ENCODE measurements at places on chromosomes 12 and 14.

DNA sequence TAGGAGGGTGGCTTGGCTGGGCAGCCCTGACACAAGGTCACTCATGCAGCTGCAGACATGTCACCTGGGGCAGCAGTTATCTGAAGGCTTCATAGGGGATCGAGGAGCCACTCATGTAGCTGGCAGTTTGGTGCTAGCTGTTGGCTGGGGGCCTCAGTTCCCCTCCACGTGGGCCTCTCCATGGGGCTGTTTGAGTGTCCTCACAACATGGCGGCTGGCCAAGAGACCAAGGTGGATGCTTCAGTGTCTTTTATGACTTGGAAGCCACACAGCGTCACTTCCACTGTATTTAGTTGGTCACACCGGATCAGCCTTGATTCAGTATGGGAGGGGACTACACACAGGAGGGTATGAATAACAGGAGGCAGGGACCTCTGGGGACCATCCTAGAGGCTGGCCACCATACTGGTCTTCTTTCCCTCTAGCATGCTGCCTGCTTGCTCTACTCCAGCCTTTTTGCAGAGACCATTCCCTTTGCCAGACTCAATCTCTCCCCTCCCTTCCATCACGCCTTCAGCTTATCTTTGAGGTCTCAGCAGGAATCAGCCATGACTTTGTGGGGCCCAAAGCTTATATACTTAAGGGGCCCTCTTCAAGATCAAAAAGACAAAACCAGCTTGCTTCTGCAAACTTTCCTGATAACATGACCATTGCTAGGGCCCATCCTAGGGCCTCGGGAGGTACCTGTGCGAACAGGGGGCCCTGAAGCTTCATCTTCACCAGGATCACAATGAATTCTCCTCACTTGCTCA, 53.4 kb downstream of the RPH3A start:
- DNase-seq: no peak

DNA sequence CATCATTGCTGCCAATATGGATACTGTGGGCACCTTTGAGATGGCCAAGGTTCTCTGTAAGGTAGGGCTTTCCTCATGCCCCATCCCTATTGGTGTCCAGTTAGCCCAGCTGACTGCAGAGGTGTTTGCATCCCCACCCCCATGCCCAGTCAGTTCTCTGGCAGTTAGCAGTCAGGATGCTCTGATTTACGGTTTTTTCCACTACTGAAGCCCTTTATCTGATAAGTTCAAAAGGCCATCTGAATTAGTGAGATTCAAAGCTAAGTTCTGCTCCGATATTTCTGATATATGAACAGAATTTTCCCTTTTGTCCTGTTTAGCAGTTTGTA, 773 bp downstream of the GMPR2 start:
- DNase-seq: no peak

- DNase-seq: no peak
Measured at GRCh38 chr12:29226616-29227015, 77.5 kb downstream of the FAR2 start.

- DNase-seq: no peak
Measured at GRCh38 chr14:35333264-35333730, 41.1 kb downstream of the PSMA6 start.

GRCh38 chr12:3493043-3493858, 2.2 kb downstream of the PRMT8 start:
- no peak for DNase-seq

GRCh38 chr12:97047361-97047760, 140.3 kb downstream of the NEDD1 start:
- no peak for DNase-seq

DNA sequence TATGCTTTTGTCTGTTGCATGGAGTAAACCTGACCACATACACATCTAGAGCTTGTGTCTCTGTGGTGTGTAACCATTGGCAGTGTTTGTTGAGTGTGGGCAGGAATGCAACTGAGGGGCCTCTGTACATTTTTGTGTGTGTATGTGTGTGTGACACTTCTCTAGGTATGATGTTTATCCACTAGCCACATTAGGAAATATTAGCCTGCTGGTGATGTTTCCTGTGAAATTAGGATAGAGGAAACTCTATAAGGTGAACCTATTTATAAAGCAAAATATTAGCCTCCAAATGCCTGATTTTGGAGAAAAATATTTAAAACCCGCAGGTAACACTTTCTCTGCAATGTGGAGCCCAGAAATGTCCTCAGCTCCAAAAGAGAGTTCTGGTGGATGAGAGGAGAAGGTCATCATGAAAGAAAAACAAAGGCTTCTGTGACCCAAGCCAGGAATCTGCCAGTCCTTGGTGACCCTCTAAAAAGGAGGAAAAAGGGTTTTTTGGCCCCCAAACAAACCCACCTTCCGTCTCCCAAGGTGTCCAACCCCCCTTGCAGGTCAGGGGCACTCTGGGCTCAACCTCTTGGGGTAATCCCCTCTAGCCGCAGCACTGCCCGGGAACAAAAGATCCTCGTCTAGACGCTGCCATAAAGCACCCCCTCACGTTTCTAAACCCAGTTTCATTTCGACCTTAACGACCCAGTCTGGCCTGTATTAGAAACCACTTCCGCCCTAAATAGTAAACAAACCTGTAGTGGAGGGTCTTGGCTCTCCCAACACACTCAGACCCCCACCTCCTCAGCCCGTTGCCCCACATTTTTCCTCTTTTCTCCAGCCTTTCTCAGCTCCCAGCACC, 3.1 kb upstream of the HOTAIR start:
- no peak for DNase-seq

- peak; percentile 40 for DNase-seq
Measured at GRCh38 chr12:1533602-1534304, 60.6 kb downstream of the FBXL14 start.

DNA sequence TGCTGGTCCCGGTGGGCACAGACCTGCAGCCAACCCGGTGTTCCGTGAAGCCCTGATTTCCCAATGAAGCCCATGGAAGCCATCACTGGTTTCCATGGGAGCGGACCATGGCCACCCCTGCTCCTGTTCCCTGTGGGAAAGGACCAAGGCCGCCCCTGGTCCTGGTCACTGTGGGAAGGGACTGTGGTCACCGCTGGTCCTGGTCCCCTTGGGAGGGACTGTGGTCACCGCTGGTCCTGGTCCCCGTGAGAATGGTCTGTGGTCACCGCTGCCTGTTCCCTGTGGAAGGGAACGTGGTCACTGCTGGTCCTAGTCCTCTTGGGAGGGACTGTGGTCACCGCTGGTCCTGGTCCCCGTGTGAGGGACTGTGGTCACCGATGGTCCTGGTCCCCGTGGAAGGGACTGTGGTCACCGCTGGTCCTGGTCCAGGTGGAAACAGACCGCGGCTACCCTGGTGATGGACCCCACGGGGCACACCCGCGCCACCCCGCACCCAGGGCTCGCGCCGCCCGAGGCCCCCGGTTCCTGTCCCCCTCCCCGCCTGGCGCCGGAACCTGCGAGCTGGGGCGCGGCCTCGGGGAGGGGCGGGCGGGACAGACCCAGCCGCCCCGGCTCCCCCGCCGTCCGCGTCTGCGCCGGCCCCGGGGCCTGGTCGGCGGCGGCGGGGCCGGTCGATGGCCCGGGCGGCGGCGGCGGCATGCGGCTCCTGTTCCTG, at the start of gene GLT1D1:
Gene GLT1D1, plus strand, starts transcription at position 594 of the 715 bp plus-strand sequence. Its CDS starts 104 bp downstream, at position 698.
- no peak for DNase-seq

- DNase-seq: no peak
Measured at GRCh38 chr12:4177262-4177661, 96.3 kb upstream of the CCND2 start.

- DNase-seq: no peak
Measured at GRCh38 chr14:103118018-103118662, 5.1 kb upstream of the TNFAIP2 start.
